Stimulated activated CD4-positive, alpha-beta T cell treated with anti-CD3 and anti-CD28 coated beads, TNF-alpha, amount 100 ng/mL, for 4 hours (primary cell): ENCODE measurements at places on chromosomes 13 and 19.

DNA sequence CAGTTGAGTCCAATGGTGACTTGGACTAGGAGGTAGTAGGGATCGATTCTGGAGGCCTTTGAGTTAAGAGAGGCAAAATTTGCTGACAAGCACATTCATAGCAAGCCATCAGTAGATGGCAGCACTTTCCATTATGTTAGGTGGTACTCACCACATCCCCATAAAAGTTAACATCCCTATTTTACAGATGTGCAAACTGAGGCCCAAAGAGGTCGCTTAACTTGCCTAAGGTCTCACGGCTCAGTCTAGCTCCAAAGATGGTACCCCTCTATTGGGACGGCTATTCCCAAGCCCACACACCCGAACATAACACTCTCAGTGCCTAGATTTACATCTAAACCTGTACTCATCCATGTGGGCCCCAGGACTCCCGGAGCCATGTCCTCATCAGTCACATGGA lies 21.5 kb upstream of the FOSB start:
- DNase-seq: no peak

GRCh38 chr13:45047394-45048310 lies 58.3 kb downstream of the GPALPP1 start:
- DNase-seq: peak; percentile 61

- DNase-seq: no peak
Measured at GRCh38 chr13:106986687-106987426, 418.9 kb upstream of the ARGLU1 start.

DNA sequence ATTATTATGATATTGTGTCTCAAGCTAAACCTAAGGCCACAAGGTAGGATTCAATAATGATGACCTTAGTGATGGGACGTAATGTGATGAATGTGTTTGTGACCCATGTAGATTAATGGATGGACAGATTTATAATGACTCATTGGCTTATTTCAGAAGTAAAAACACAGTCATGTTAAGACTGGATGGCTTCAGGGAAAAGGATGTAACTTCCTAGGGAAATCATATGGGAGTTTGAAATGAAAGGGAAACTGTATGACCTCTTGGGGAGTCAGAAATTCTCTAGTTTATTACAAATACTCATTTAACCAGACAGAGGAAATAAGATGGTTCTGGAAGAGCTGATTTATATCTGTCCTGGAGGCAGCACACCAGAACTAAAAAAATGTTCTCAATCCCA lies 2.9 kb downstream of the EDNRB start:
- no peak for DNase-seq

GRCh38 chr13:94329754-94330551 lies 149.5 kb downstream of the DCT start:
- DNase-seq: no peak

- no peak for DNase-seq
Measured at GRCh38 chr19:57008432-57008831, 111.4 kb upstream of the USP29 start.

DNA sequence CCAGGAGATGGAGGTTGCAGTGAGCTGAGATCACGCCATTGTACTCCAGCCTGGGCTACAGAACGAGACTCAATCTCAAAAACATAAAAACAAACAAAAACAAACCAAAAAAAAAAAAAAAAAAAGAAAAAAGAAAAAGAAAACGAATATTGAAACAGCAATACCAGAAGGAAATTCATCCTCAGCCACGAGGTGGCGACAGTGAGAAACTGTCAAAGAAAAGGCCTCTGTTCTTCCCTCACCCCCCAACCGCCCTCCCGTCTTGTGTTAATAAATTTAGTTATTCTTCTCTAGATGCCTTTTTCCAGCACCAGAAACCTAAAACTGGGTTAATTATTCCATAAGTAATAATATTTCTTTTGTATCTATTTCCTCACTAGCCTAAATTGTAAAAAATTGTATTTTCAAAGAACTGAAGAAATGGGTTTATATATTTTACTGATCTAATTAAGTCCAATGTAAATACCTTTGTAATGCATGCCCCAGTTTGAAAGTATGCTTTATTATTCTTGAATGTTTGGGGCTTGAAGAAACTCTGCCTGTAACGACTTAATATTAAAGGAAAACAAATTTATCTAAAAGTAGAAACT lies 38.6 kb downstream of the LIG4 start:
- peak; percentile 34 for DNase-seq

DNA sequence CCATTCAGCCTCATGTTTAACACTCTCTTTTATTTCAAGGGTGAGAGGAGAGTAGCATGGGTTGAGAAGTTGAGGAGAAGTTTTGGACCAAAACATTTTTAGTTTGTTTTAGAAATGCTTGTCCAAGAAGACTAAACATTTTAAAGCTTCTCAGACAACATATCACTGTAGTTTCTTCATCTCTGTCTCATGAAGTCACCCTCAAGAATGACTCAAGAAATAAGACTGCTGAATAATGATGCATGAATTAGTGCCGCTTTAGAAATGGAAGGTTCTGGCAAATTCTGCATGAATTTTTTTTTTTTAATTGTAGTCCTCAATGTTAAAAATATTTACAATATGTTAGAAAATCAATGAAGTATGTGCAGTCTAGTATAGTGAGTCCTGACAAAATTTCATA lies 422.7 kb upstream of the ARGLU1 start:
- no peak for DNase-seq
